ENCODE measurements at places on chromosomes 7 and 10.

DNA sequence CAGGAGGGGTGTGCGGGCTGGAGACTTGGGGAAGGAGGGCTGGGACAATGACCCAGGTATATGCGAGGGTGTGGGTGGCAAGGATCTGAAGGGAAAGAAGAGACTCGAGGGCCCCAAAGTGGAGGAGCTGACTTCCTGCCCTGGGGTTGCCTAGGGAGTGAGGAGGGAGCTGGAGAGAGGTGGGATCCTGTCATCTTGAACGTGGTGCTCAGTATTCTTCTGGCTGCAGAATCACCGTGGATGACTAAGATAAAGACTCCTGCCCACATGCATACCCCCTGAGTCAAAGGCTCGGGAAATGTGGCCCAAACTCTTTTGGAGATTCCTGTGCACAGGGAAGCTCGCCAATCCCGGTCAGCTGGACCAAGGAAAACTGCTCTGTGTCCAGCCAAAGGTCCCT lies 31.2 kb downstream of the COL17A1 start:
- peak; percentile 54 for DNase-seq

GRCh38 chr10:21171197-21171935 lies 274.3 kb upstream of the NEBL start:
- DNase-seq: no peak

GRCh38 chr7:94414481-94414880 lies 19.8 kb downstream of the COL1A2 start:
- no peak for DNase-seq

- DNase-seq: no peak
These were observed 1.9 kb downstream of the TSPAN33 start for GRCh38 chr7:129146237-129146979.

GRCh38 chr10:126196281-126196680 lies 192.0 kb downstream of the ADAM12 start:
- DNase-seq: no peak

DNA sequence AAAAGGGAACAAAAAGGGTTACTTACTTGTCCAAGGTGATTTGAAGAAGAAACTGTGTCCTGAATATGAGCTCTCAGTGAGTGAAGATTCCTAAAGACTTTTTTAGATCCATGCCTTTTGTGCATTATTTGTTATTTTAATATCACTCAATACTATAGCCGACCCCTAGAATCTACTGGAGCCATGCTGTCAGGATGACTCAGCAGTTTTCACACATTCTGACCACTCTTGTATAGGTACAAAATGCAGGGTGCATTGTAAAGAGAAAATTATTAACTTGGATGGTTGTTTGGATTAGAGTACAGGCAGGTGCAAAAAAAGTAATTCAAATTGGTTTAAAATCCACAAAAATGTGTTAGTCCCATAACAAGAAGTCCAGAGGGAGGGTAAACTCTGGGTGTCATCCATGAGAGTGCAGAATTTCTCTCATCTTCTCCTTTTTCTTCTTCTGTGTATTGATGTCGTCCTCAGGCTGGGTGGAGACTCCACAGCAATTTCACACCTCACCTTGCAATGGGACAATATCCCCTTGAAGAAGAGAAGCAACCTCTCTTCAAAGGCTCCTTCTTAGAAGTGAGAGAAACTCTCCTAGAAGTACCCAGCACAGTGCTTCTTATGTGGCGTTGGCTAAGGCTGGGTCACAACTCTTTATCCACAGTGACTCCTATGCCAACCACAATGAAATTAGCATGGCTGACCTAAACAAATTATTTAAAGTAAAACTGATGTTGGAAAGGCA lies 75.6 kb downstream of the AKR1C4 start:
- no peak for DNase-seq

DNA sequence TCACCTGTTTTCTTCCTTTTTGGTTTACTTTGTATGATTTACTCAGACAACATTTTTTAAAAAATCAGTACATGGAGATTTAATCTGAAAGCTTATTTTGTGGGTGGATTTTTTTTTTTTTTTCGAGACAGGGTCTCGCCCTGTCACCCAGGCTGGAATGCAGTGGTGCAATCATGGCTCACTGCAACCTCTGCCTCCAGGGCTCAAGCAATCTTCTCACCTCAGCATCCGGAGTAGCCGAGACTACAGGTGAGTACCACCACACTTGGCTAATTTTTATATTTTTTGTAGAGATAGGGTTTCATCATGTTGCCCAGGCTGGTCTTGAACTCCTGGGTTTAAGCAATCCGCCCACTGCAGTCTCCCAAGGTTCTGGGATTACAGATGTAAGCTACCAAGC lies 2.5 kb downstream of the GSTO1 start:
- DNase-seq: no peak

DNA sequence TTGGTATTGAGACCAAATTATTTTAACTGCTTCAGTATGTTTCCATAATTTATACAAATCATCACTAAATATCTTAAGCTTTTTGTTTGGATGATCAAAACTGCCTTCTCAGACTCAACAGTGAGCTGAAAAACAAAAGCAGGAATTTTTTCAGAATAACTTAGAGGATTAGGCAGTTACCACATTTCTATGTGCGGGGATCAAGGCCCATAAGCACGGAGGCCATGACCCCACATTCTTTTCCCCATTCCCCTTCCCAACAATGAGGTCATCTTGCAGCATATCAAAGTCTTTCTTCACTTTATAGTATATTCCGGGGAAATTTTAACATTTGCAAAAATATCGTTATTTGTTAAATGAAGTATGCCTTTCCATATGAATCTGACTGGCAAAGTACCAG lies 125.8 kb downstream of the ELMO1 start:
- DNase-seq: no peak

- no peak for DNase-seq
These were observed 105.3 kb downstream of the OAT start for GRCh38 chr10:124313374-124313773.

DNA sequence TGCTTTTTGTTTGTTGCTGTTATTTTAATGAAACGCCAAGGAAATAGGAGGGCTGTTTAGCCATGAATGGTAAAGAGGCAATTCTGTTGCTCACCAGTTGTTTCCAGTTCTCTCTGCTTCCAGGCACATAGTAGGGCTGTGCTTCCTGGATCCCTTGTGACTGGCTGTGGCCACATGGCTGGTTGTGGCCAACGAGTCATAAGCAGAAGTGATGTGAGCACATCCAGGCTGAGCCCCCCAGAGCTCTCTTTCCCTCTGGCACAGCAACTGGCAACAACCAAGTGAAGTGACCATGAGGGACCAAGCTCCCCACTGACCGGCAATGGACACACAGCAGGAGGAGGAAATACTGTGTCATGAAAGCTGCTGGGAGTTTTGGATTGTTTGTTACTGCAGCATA lies 10.3 kb downstream of the GRID1 start:
- DNase-seq: no peak

DNA sequence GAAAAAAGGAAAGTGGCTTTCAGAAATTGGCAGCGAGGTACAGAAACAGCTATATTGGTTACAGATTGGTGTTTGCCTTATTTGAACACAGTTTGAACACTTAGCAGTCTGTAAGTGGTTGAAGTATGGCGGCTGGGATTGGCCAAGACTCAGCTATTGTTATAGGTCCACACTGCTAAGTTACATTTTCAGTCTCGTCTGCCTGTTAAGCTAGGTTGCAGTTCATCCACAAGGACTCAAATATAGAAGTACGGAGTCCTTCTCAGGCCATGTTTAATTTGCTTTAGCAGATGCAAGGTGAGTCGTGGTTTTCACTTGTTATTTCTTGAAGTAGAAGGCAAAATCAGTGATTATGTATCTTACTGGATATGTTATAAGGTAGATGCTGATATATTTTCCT lies 73.1 kb downstream of the STK31 start:
- DNase-seq: no peak

DNA sequence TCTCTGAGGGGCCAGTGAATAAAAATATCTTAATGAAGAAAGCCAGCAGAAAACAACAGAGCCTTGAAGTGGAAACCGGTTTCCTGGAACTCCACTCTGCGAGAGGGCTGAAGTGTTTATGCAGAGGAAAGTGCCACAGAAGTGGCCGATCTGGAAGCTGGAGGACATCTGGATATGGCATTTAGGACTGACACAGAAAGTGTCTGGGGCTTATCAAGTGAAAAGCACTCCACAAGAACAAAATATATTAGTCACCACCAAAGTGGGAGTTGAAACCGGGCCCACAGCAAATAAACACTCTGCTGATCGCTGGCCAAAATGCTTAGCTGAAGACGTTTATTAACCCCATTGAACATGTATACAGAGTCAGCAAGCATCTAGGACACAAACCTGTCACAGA lies 7.8 kb downstream of the NOD1 start:
- DNase-seq: no peak

DNA sequence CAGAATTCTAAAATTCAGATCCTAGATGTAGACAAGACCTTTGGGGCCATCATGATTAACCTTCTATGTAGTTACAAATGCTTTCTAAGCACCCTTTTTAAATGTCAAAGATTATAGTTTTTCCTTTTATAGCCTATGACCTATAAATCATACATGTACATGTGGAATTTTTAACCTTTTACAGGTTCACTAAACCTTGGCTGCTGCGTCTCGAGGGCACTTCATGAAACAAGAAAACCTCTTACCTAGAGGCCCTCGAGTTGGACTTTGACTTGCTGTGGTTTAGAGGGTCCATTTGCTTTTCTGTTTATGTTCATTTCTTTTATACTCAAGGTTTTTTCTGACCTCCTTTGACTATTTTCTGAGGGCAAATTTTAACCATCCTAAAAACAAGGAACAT lies 302.2 kb downstream of the CSTF2T start:
- DNase-seq: no peak

DNA sequence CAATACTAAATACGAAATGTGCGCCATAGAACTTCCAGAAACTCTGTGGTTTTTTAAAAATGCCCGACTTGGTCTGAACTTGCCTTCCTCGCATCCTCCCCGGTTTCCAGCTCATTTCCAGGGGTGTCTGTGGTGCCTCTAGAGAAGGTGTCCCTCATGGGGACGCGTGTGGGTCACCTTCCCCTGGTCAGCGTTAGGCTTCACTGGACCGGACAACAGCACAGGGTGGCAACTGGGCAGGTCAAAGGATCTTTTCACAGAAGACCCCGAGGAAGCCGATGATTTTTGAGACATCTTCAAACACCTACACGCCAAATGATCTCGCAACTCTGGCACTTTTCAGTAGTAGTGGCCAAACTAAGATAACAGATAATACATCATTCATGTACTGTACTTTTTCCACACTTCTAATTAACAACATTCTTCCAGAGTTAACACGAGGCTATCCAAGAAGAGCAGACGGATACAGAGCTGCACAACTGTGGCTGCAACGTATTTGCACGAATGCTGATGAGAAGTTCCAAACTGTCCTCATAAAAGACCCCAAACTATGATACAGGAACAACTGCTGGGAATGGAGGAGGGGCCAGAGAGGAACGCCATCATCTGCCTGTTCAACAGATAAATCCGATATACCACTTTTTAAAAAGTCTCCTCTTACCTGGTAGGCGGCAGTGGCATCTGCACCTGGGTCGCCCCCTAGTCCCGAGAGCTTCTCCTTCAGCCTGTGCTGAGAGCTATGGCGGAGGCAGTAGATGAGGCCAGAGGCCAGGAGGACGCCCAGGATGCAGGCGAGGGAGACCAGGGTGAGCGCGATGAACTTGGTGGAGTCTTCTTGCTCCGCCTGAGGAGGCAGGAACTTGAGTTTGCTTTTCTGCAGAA lies 345.5 kb downstream of the DNAJB6 start:
- no peak for DNase-seq

DNA sequence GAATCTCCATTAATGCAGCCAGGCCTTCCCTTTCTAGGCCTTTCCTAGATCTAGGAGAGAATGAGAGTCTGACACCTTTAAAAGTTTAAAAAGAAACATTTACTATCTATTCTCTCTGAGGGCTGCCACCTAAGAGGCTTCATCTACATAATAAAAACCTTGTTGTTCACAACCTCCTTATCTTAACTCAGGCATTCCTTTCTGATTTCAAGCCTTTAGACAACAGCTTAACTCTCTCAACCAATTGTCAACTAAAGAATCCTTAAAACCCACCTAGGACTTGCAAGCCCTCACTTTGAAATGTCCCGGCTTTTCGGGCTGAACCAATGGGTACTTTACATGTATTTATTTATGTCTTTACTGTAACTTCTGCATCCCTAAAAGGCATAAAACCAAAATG lies 64.3 kb upstream of the RET start:
- no peak for DNase-seq

- no peak for DNase-seq
These were observed 106.8 kb upstream of the FAM133B start for GRCh38 chr7:92697012-92697411.

DNA sequence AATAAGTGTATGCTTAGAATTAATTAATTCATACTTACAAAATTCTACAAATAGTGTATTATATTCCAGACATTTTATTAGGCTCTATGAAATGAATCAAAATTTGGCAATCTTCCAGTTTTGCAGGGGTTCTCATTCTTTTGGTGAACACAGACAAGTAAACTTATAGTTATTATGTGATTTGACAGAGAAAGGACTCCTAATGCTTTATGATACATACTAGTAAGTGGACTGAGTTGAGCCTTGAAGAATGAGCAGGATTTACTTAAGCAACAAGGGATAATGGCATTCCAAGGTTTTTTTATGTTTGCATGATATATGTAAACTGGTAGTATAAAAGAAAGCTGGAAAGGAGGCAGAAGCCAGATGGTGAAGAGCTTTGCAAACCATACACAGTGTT lies 145.7 kb upstream of the FERD3L start:
- DNase-seq: no peak

- DNase-seq: no peak
These were observed 499.0 kb upstream of the SEMA3D start for GRCh38 chr7:85685901-85686300.

DNA sequence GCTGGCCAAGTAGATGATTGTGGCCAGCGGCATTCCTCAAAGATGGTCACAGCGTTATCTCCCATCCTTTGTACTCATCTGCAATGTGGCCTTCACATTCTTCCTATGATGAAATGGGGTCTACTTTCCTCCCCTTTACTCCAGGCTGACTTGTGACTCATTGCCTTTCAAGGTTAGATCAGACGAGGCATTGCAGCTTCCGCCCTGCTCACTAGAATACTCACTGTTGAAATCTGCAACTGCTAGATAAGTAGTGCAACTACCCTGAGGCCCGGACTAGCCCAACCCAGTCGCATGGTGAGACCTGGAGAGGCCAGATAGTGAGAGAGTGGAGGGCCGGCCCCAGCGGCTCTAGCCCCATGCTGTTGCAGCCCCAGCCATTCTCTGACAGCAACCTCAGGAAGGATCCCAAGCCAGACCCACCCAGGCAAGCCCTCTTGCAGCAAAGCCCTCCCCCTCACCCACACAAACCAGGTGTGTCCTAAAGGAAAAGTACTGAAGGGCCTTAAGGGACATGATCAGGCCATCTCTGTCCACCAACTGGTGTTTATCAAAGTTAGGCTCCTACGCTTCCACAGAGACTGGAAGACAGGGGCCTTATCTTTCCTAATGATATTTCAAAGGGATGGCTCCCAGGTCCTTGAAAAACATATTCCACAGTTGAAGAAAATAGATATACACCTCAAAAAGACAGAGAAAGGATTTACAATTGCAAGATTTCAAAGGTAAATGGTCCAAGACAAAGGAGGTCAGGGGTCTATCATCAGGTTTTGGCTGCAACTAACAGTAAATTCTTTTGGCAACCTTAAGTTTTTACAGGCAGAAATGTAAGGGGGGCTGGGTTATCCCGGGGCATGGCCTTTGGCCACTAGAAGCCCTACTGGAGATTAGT lies 107.2 kb upstream of the TRIM24 start:
- no peak for DNase-seq
